Forelimb muscle (tissue), 1 donor: ENCODE measurements at places on chromosomes 5 and 9.

GRCh38 chr9:20152151-20152725, 363.4 kb upstream of the SLC24A2 start:
- no peak for DNase-seq

DNA sequence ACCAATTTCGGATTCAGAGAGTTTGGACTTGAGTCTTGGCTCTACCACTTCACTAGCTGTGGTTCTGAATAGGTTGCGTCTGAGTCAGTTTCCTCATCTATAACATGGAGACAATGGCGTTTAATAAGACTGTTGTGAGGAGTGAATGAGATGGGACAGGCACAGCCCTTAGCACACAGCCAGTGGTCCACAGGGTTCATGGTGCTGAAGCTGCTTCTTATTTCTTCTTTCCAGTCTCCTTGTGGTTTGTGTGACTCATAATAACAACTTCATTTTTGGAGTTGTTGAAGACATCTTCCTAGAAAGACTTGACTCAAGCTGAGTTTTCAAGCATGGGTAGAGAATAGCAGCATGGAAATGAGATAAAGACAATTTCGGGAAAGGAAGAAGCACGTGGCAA, 172.6 kb upstream of the PPP2R2B start:
- no peak for DNase-seq

DNA sequence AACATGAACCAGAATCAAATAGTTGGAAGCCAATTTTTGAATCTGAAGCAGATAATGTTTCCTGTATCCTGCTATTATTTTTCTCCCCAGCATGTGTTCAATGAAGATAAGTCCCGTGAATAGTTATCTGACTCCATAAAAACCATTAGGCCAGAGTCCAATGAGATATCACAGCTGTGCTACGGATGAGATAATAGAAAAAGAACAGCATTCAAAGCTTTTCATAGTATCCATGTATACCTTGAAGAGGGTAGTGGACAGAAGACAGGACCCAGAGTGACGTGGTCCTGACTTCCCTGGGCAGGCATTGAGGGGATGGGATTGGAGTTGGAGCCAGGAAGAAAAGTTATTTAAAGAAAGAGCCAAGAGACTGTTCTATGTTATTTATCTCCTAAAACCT, 50.7 kb upstream of the C6 start:
- no peak for DNase-seq

GRCh38 chr9:129613520-129614175, 7.3 kb downstream of the C9orf50 start:
- DNase-seq = no peak

DNA sequence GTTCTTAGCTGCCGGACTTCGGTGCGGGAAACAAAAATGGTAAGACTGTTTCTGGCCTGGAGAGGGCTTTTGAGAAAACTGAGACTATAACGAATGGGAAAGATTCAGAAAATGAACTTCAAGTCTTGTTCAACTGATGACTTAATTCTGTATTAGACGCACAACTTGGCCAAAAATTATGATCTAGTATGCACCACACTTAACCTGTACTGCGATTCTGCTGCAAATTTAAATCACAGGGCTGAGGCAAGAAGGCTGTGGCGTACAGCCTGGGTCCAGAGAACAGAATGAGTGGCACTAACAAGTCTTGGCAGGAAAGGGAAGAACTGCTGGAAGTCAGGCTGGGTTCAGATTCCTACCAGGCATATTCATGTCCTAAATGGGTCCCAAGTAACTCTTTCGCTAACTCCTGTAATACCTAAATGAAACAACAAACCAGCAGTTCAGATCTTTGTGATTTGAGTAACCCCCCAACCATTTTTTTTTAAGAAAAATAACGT, 781 bp upstream of the COL23A1 start:
- DNase-seq = no peak

DNA sequence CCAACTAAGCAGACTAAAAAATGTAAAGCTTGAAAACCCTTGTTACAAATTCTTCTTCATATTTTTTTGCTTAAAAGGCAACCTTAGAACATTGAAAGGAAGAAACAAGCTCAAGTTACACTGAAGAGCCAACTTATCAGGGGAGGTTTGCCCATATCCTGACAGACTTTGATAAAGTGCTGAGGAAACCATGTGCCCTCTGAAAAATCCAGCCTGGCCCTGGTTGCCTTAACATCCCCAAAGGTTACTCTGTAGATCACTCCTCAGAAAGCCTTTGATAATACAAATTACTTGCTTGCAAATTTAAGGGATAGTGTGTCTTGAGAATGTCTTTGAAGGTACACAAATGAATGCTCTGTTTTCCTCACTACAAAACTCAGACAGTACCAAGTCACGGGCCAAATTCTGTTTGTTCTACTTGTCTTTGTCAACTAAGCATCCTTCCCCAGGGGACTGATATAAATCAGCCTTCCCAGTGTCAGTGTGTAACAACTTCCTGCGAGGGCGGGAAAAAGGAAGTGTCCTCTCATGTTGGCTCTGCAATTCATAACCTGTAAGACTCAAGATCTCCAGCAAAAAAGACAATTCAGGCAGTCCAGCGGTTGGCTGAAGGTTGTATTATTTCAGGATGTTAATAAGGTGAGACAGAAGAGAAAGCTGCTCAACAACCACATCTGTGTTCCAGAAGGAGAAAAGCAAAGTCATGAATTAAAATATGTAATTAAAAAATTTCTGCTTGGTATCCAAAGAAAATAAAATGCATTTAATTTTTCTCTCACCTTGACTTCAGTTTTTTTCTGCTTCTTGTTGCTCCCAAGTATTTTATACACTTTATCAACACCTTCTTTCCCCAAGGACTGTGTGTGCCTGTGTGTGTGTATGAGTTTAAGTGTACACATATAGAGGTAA, 199.9 kb downstream of the PIK3R1 start:
- no peak for DNase-seq

- no peak for DNase-seq
Observed at GRCh38 chr5:125470280-125470902, 724.0 kb upstream of the ZNF608 start.
